ENCODE measurements at places on chromosomes 7 and 10.

DNA sequence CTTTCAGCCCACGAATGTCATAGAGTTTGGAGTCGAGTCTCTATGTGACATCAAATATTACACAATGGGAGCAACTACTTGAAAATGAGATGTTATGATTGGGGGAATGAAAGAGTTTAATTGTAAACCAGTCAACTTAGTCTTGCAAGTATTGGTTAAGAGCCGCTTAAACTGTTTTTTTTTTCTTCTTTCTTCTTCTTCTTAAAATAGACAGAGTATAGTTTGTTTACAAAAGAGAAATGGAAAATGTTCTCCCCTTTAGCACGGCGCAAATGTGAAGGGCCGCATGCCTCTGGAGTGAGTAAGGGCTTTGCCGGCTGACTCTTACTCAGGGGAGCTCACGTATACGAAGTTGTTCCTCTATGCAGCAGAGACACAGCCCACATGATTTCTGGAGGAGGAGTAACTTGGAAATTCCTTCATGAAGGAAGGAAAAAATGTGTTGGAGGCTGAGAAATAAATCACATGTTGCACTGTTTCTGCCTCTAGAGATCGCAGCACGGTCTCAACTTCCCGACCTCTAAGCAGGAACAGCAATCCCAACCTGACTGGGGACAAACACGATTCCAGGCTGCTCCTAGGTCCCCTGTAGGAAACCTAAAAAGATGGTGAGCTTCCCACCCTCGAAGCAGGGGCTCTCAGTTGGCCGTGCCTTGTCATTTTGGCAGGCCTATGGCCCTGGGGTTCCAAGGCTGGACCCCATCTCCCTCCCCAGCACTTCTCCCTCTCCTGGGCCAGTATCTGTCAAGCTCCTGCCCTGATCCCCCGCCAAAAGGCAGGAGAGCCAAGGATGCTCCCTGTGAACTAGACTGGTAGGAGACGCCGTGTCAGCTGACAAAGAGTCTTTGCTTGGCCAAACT, 44.8 kb downstream of the MYOF start:
- DNase-seq, result peak; percentile 92

DNA sequence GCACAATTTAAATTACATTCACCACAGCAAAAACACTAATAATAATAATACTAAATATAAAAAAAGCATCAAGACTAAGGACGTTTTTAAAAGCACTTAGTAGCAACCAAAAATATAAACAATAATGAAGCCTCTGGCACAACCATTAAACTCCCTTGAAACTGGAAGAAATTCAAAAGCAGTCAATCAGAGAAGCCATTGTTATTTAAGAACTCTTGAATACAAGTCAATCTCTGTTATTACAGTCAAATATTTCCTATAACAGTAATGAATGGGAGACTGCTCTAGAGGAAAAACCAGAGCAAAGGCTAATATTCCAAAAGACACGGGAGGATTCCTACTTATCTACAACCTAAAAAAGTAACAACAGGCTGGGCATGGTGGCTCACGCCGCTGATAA, 164.2 kb downstream of the KMT2E start:
- DNase-seq, result no peak

GRCh38 chr7:33590916-33591315, 314.4 kb upstream of the BMPER start:
- no peak for DNase-seq

GRCh38 chr10:30967650-30968410, 63.8 kb downstream of the ZNF438 start:
- DNase-seq, result no peak

DNA sequence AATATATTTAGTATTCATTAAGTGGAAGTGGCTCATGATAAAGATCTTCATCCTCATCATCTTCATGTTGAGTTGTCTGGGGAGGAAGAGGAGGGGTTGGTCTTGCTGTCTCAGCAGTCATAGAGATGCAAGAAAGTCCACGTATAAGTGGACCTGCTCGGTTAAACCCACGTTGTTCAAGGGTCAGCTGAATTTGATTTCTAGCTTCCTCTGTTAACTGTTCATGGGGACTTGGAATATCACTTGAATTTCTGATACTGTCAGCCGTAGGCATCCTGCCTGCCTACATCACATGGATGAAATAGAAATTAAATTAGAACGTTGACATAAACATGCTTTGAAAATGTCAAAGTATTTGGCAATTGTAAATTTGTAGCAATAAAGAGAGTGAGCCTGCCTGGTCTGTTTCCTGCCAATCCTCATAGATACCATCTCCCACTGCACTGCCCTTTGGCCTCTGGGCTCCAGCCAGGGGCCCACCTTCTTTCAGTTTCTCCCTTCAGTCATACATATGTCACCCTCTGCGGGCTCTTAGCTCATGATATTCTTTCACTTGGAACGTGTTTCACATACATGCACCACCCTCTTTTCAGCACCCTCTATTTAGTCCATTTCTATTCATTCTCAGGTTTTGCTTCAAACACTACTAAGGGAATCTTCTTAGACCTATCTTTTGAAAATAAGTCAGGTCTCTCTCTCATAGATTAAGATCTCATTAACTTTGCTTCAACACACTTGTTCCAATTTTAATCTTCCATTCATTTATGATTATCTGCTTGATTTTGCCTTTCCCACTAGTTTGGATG, 376.3 kb downstream of the IPMK start:
- no peak for DNase-seq

GRCh38 chr10:97428572-97428981, 2.6 kb downstream of the PGAM1 start:
- peak; percentile 31 for DNase-seq

DNA sequence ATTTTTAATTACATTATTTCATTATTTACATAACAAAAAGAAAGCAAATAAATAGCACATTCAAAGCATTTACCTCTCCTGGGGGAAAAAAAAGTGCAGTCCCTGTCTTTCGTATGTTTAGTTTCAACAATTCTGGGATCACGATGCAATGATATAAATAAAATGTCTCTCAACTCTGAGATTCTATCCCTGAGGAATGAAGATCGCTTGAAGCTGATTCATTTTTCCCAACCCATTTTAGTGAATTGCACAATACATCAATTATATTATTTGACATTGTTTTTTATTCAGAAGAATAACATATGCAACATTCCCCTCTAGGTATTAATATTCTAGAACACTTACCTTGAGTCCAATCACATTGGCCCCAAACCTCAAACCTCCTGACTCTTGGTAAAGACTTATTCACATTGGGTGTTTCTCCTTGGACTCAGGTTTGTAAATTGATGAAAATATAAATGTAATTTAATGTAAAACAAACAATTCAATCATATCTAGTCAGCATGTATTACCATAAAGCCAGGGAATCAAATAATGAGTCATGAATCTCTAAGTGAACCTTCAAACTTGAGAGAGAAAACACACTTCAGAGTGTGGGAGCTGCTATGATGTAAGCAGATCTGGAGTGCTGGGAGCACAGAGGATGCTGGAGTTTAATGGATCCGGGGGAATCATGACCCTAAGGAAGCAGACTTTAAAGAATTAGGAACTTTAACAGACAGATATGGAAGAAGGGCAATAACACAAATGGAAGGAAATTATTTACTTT, 5.3 kb upstream of the SCIN start:
- DNase-seq, result no peak

GRCh38 chr10:95388539-95388938, 97.7 kb upstream of the PDLIM1 start:
- no peak for DNase-seq

GRCh38 chr7:14714161-14714728, 188.3 kb downstream of the DGKB start:
- DNase-seq, result no peak

DNA sequence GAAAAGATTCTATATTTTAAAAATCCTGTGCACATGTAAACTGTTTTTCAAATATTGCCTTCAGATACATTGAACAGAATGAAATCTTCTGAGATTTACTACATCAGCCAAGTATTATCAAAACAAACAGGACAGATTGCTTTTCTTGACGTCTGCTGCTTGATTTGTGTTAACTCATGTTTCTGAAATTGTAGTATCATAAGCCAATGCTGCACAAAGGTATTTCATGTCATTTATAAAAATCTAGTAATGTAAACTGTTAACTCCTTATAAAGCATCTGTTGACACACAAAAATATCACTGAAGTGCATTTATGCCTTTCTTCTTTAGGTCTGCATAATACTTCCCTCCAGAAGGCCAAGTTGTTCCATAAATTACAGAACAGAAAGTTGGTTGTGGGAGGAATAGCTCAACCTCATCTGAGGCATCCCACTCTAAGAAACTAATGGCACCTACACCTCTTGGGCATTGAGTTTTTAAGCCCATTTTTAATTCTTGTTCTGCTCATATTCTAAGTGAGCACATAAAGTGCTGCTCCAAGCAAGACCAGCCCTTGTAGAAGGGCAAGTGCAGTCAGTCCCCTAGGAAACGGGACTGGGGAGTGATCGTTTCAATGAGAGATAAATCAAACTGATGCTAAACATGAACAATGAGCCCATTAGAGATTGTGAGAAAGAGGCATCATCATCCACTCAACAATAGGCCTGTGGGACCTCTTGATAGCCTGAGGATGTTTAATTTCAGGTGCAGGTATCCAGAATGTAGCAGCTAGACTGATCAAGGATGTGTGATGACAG, 28.5 kb downstream of the CAV1 start:
- DNase-seq, result no peak
